ENCODE measurements at places on chromosomes 4 and X.

DNA sequence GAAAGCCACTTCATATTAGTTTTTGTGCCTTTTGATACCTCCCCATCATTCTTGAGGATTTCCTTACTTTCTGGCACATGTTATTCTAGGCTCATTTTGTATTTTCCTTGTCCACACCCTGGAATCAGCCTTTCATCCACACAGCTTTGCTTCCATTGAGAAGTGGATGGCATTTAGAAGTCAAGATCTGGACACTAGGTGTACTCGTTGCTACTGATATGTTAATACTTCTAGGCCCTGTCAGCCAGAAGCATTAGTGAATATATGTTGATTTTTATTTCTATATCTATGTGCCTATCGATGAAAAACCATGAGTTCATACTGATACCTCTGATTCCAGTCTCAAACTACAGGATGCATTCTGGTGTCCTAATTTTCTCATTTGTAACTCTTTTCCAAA lies 73.2 kb downstream of the ARHGAP24 start:
- no peak for DNase-seq

- DNase-seq = peak; percentile 21
These were observed 490 bp downstream of the RWDD4 start for GRCh38 chr4:183658362-183659028.

- no peak for DNase-seq
These were observed 24.2 kb downstream of the FAM156A start for GRCh38 chrX:52933976-52934703.

GRCh38 chr4:20354120-20354519 lies 102.4 kb downstream of the SLIT2 start:
- DNase-seq = no peak

DNA sequence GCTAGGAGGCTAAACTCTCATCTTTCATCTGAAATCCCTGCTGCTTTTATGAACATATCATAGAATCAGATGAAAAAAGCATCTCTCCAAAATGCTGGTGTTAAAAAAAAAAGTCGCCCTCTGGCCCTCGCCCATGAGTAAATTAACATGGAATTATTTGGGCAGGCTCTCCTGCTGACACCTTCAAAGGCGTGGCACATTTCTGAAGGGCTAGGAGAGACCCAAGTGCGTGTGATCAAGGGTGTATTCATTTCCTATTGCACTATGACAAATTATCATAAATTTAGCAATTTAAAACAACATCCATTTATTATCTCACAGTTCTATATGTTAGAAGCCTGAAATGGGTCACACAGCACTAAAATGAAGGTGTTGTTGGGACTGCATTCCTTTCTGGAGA lies 5.1 kb downstream of the ANXA3 start:
- DNase-seq = no peak

GRCh38 chr4:55080174-55080865 lies 45.1 kb downstream of the KDR start:
- no peak for DNase-seq

GRCh38 chrX:70219938-70220764 lies 14.3 kb upstream of the AWAT1 start:
- no peak for DNase-seq

DNA sequence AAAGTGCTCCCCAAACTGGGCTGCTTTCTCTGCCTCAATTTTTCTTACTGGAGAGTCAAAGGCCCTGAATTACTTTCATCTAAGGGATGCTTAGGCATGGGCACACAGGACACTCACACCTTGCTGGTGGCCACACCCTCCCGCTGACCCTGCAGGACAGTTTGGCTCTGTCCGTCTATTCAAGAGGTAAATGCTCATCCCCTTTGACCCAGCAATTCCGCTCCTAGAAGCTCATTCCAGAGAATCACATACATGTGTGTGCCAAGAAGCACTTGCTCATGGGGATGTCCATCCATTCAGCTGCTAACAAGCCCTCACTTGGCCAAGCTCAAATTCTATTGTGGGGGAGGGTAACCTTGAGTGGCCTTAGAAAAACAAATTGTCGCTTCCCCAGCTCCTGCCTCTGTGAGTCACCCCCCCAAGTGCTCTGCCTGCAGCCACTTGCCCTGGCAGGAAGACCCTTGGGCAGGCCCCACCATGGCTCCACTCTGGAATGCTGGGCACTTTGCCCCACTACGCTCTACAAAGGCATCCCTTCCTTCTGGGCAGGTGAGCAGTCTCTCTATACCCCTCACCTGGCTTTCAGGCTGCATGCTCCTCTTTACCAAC lies 54.5 kb downstream of the HTRA3 start:
- DNase-seq = no peak

DNA sequence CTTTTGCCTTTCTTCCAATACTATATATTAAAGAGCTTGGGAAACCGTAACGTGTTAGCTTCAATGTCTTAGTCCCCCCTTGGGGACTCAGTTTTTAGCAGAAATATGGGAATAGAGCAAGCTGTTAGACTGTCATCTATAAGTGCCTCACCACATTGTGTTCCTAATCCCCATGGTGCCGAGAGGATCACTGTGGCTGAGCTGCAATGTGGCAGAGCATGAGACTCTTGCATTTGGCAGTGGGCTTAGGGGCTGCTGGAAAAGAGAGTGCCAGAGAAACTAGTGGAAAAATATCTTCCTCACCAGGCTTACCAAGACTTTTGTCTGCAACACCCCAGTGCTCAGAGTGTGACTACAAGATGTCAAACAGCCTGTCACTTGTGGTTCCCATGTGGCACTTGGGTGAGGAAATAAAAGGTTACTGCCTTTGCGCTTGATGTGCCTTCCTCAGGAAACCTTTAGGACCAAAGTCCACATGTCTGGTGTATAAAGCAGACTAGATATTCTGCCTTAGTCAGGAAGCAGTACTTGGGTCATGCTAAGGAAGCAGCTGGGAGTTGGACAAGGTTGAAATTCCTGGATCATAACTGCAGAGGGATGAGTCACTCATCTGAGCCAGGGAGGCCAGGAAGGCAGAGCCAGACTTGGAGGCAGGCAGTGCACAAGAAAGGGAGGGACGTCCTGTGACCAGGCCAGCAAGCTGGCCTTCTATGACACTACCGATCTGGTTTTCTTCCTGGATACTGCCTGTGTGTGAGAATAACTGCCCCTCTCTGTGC lies 9.7 kb upstream of the MAGEA4 start:
- no peak for DNase-seq
